ENCODE measurements at places on chromosomes 12 and 14. TPM values are rescaled to one million over a fixed set of nuclear protein-coding genes. Genes with fewer than 3 reads are reported as not detected.

FSCB gene
- not detected for total RNA-seq

GLI1 gene
- 0.50 TPM for total RNA-seq

GRCh38 chr12:5243014-5243413, 188.9 kb upstream of the NTF3 start:
- no peak for DNase-seq

- DNase-seq: no peak
Observed at GRCh38 chr14:93688239-93688666, 100.0 kb downstream of the PRIMA1 start.

GRCh38 chr14:78561074-78561473, 390.9 kb downstream of the NRXN3 start:
- no peak for DNase-seq

DNA sequence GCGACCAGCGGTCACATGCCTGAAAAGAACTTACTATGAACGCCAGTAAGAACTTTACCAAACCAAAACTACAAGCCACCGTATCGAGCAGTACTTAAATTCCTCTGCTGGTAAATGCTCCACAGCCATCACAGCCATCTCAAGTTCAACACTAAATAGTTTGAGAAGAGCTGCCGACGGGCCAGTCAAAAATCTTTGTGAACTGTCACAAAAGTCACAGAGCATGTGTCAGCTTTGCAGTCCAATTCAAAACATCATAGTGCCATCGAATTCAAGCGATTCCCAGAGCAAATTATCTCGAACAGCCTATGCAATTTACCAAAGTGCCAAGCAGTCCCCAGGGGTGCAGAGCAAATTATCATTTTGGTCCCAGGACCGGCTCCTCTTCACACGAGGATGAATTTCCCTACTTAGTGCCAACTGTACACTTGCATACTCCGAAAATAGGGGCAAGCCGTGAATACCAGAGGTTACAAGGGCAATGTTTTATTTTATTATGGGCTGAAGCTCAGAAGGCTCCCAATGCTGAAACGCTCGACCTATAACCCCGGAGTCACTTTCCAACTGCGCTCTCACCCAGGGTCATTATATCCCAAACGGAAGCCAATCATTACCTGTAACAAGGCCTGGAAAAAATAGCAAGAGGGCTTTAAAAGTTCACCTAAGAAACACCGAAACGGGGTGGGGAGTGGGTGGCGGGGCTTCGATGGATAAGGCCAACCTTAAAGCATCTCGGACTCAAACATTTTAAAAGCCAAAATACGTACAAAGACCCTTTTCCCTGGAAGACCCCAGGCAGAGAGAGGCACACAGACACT, 1.1 kb downstream of the LRP6 start:
- peak; percentile 58 for DNase-seq

- DNase-seq: no peak
Observed at GRCh38 chr14:74064883-74065282, 19.4 kb downstream of the ALDH6A1 start.

GRCh38 chr12:66140731-66141130, 10.2 kb upstream of the LLPH start:
- peak; percentile 32 for DNase-seq
